ENCODE measurements at places on chromosomes 12 and 14. TPM values are rescaled to one million over a fixed set of nuclear protein-coding genes. Genes with fewer than 3 reads are reported as not detected.

FKBP3 gene
- total RNA-seq, result 24.1 TPM

DCAF5 gene
- total RNA-seq, result 50.8 TPM

SNX6 gene
- 46.6 TPM for total RNA-seq

DNA sequence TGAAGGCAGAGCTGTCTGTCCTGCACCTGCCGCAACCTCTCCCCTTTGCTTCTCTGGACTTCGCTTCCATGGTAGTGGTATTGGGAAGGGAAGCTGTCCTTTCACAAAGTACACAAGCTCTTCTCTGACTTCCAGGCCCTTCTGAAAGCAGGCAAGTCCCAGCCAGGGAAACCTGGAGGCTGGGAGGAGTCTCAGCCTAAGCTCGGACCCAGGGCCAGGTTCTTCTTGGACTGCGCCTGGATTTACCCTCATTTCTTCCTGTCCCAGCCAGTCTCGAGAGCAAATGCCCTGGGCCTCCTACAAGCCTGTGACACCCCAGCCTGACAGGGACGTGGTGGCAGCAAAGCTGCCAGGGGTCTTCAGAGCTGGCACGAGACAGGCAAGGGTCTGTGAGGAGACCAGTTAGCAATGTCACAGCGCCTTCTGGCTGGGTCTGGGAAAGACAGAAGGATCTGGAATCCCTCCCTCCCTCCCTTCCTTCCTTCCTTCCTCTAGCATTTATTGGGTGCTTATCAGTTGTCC lies 22.4 kb downstream of the ISCA2 start:
- DNase-seq, result no peak
- no peaks in the 10 kb centered on the region for H3K36me3 ChIP-seq
- H3K27me3 ChIP-seq, result no peaks in the 10 kb centered on the region
- no peak overlapping the region for H3K27ac ChIP-seq

DNA sequence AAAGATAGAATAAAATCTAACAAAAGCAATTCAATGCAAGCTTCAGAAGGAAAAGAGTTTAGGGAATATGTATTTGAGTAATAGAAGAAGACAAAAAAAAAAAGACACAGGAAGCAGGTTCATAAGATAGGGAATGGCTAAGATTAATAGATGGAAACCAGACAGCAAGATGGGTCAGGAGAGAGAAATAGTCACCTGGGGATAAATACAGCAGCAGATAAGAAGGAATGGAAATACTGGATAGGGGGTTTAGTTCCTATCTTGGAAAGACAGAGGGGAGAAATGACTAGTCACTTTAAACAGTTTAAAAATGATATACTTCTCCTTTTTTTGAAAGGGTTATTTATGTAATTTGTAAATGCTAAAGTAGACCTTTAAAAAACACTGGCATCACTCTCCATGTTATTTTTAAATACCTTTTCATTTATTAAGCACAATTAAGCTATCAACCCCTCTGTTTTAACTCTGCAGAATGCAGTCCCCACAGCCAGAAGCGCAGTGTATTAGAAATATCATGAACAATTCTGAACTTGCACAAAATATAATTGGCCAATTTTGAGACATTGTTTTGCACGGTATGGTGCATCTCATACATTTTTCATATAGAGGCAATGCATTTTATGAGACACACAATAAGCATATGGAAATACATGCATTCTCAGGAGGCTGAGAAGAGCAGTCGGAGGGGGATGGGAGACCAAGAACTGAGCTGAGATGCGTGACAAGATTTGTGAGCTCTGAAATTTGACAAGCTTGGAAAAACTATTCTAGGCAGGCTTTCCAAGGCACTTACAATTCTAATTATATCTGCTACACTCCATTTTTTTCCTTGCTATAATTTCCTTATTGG lies 303.4 kb upstream of the PRICKLE1 start:
- H3K4me3 ChIP-seq, result no peak overlapping the region
- H3K27ac ChIP-seq, result no peak overlapping the region
- H3K36me3 ChIP-seq, result no peaks in the 10 kb centered on the region
- H3K27me3 ChIP-seq, result no peaks in the 10 kb centered on the region

GRCh38 chr12:57119294-57120085 lies 8.3 kb upstream of the STAT6 start:
- no peaks in the 10 kb centered on the region for H3K4me1 ChIP-seq
- no peak overlapping the region for H3K4me3 ChIP-seq
- H3K27ac ChIP-seq, result peak overlapping the region; percentile 61
- no peaks in the 10 kb centered on the region for H3K36me3 ChIP-seq
- no peaks in the 10 kb centered on the region for H3K27me3 ChIP-seq
